Activated naive CD4-positive, alpha-beta T cell treated with anti-CD3 and anti-CD28 coated beads, Interleukin-2, amount 10 ng/mL, durations not matched to agents 5 hours and 36 hours (primary cell): ENCODE measurements at places on chromosomes 11 and 22. TPM values are rescaled to one million over a fixed set of nuclear protein-coding genes. Genes with fewer than 3 reads are reported as not detected.

LGR4 gene
- 0.29 TPM for total RNA-seq

LGALS12 gene
- total RNA-seq: not detected

ABCG4 gene
- total RNA-seq: not detected

POU2AF2 gene
- total RNA-seq: not detected

CRYBB2 gene
- not detected for total RNA-seq

CHRNA10 gene
- total RNA-seq: 1.9 TPM

FGF4 gene
- total RNA-seq: not detected

DENND6B gene
- 4.5 TPM for total RNA-seq
